Stimulated activated CD8-positive, alpha-beta memory T cell treated with anti-CD3 and anti-CD28 coated beads, Interleukin-15, amount 100 ng/mL, for 4 hours (primary cell): ENCODE measurements at places on chromosomes 2 and 18.

DNA sequence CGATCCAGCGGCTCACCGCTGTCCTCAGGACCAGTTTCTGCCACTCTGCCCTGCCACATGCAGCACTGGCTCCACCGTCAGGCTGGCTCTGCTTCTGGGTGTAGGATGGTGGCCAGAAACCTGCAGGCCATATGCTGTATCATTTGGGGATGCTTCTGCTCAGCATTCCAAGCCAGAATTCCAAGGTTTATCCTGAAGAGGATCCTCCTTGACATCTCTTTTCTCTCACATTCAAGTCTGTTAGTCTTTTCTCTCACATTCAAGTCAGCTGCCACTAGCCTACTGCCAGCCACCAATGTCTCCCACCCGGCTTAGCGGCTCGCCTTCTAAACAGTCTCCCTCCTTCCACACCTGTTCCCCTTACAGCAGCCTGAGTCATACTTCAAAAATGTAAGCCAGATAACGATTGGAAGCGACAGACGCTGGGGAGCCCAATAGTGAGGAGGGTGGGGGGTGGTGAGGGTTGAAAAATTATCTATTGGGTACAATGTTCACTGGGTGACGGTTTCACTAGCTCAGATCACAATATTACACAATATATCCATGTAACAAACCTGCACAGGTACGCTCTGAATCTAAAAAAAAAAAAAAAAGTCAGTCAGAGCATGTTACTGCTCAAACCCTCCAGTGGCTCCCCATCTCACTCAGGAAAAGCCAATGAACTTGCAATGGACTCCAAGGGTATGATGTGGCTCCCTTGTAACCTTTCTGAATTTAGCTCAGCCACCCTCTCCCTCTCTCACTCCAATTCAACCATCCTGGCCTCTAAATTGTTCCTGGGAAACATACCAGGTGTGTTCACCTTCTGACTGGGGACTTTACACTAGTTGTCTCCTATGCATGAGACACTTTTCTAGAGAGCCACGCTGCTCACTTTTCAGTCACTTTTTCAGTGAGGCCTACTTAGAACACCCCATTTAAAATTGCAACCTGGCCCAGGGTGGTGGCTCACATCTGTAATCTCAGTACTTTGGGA is 38.8 kb upstream of the SP3 start:
- DNase-seq = no peak

GRCh38 chr2:61750624-61751023 is 103.2 kb downstream of the FAM161A start:
- no peak for DNase-seq

- no peak for DNase-seq
Observed at GRCh38 chr2:68766376-68766845, 31.8 kb downstream of the ARHGAP25 start.

GRCh38 chr18:13269521-13270011 is 51.0 kb downstream of the LDLRAD4 start:
- DNase-seq = no peak

DNA sequence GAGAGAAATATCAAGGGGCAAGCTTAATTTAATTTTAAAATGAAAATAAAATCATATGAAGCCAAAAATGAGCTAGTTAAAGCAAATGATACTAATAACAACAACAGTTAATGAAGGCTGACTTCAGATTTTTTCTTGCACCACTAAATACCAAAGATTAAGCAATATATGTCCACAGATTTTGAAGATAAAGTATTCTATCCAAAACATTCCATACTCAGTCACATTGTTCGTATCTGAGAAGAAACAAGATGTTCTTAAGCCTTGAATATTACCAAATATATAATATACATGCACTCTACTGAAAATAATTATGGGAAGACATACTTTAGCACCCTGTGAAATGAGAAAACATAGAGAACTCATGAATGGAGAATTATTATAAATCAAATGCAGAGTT is 593.3 kb upstream of the SYT4 start:
- no peak for DNase-seq

DNA sequence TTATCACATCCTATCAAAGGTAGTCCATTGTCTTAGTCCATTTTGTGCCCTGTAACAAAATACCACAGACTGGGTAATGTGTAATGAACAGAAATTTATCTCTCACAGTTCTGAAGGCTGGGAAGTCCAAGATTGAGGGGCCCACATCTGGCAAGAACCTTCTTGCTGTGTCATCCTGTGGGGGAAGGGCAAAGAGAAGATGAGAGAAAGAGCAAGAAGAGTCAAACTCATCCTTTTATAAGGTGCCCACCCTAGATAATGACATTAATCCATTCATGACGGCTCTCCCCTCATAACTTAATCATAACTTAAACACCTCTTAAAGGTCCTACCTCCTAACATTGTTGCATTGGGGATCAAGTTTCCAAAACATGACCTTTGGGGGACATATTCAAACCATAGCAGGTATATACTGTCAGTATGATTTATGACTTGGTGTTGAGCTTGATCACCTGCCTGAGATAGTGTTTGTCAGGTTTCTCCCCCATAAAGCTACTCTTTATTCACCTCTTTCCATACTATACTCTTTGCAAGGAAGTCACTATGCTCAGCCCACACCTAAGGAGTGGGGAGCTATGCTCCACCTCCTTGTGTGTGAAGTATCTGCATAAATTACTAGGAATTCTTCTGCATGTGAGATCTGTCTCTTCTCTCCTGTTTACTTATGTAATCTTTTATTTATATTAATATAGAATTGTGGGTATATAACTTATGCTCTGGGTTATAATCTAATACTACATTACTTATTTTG is 5.2 kb upstream of the MAP3K2 start:
- DNase-seq = no peak

DNA sequence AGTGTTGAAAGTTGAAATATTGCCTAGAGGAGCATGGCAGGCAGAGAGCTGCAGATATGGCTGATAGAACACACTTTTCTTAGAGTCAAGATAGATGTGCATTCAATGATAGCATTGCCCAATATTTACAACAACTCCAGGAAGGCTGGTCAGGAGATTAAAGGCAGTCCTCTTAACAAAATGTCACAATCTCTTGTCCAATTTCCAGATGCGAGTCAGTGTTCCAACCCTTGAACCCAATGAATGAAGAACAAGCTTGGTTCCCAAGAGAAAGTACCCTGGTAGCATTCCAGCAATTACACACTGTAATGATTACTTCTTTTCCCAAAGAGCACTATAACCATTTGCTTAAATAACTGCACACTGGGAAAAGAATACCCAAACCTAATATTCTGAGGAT is 839.4 kb upstream of the VRK2 start:
- no peak for DNase-seq

DNA sequence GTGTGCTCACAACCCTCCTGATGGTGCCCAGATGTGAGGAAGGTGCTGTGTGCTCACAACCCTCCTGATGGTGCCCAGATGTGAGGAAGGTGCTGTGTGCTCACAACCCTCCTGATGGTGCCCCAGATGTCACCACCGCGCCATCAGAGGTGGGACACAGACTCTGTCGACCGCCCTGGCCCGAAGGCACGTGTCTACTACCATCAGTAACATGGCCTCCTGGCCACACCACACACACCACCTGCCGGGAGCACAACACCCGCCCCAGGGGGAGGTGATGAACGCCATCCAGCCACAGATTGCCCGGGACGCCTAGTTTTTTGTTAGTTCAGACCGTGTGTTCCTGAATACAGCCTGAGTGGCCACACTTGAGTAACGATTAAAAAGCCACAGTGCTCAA is 24.5 kb downstream of the HDAC4 start:
- no peak for DNase-seq

DNA sequence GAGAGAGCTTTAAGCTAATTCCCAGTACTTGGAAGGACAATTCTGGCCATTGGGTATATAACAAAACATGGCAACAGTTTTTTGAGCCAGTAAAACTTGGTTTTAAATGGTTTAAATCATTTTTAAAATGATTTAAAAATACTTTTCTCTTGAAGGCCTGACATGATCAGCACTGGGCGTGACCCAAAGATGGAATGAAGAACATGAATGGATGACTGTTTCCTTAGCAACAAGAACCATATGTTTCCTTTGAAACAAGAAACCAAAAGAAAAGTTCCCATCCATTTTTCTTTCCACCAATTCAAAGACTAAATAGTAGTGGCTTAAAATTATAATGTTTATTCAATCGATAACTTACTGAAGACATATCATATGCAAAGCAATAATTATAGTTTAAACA is 348.3 kb upstream of the FIGN start:
- DNase-seq = no peak

DNA sequence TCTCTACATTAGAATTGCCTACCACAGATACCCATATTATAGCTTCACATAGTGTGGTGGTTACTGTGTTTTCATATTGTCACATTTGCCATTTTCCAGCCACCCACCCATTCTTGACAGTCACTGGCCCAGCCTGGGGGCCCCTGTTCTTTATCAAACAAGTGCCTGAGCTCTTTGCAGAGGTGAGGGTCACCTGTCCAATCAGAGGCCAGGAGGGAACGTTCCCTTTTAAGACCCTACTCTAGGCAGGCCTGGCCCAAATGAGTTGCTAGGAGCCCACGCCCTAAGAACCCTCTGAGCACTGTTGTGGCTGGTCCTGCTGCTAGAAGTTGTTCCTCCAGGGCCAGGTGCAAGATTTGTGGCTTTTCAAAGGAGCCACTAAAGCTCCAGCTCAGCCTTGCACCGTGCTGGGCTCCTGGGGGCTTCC is 5.2 kb downstream of the IL37 start:
- no peak for DNase-seq

- DNase-seq = no peak
Observed at GRCh38 chr2:54535599-54536195, 79.6 kb downstream of the SPTBN1 start.

DNA sequence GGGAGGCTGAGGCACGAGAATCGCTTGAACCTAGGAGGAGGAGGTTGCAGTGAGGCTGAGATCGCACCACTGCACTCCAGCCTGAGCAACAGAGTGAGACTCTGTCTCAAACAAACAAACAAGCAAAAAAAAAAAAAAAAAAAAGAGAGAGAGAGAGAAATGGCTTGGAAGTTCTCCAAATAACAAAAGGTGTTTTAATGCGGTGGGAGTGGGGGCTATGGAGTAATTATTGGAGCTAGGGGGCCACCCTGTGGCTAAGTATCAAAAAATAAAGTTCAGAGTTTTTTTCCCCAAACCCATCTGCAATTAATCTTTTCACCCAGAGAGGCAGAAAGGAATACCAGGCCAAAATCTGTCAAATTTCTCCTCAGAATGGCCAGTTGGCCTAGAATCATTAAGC is 23.0 kb upstream of the CEP68 start:
- no peak for DNase-seq

DNA sequence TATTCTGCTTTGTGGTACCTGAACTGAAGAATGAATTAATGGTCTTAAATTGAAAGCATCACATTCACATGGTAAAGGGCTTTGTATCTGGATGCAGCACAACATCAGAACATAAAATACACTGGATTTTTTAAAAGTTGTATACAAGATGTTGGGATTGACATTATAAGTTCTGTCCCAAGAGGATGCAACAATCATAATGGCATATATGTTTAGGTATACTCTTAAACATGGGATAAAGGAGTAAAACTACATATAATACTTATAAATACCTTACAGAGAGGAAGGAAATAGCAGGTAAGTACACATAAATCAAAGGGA is 171.9 kb downstream of the THADA start:
- DNase-seq = no peak

DNA sequence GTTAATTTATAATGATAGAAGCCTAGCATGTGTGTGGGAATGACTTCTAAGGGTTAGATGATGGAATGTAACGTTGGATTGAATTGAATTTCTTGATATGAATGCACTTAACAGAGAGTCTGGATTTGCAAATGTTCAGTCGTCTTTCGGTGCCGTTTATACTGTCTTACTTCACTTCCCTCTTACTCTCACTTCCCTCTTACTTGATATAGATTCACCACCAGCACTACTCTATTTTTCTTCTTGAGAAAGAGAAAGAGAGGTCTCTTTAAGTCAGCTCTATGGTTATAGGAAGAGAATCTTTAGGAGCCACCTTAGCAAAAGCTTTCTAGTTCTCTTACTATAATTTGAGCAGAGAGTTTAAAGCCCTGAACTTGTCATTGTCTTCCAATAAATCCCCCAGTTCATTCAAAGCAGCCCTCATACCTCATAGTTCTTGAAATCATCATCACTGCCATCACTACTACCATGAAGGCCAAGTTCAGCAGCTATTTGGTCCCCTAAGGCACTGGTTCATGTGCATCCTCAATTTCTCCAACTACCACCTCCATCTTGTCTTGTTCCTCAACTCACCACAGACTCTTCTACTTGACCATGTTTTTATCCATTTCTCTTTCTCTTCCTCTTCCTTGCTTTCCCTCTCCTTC is 501.7 kb upstream of the TCF4 start:
- DNase-seq = no peak

DNA sequence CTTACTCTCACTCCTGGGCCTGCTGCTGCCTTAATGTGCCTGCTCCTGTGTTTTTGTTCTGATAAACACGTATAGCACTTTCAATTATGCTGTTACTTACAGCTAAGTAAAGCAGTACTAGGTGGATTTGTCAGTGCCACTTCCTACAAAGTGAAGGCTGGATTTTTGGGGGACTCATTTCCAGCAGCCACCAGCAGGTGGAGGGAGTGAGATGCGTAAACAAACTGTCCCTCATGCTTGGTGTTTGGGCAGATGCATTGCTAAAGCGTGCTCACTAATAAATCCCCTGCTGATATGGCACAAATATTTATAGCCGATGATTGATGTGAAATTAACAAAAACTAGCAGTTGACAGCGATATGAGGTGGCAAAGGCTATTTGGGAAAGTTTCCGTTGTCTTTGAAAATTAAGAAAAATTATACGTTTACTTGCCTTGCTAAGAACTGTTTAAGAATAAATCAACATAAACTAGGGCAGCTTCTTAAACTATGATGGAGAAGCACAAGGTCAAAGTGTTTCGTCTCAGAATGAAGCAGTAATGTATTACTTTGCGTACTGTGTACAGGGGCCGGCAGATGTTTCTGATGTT is 101.7 kb downstream of the AGAP1 start:
- DNase-seq = no peak

GRCh38 chr2:128402911-128403670 is 84.4 kb upstream of the HS6ST1 start:
- DNase-seq = no peak

- DNase-seq = no peak
Observed at GRCh38 chr2:10900216-10901109, 11.3 kb upstream of the KCNF1 start.

GRCh38 chr2:29246383-29247300 is 131.4 kb downstream of the CLIP4 start:
- DNase-seq = no peak

- DNase-seq = no peak
Observed at GRCh38 chr2:74821177-74822126, 12.5 kb upstream of the HK2 start.

GRCh38 chr2:221572821-221573429 is 821 bp upstream of the EPHA4 start:
- no peak for DNase-seq
